ENCODE measurements at places on chromosomes 2 and 18.

GRCh38 chr2:119338826-119339561 lies 27.6 kb downstream of the C2orf76 start:
- DNase-seq: no peak

GRCh38 chr18:49640741-49641140 lies 78.9 kb downstream of the LIPG start:
- no peak for DNase-seq

DNA sequence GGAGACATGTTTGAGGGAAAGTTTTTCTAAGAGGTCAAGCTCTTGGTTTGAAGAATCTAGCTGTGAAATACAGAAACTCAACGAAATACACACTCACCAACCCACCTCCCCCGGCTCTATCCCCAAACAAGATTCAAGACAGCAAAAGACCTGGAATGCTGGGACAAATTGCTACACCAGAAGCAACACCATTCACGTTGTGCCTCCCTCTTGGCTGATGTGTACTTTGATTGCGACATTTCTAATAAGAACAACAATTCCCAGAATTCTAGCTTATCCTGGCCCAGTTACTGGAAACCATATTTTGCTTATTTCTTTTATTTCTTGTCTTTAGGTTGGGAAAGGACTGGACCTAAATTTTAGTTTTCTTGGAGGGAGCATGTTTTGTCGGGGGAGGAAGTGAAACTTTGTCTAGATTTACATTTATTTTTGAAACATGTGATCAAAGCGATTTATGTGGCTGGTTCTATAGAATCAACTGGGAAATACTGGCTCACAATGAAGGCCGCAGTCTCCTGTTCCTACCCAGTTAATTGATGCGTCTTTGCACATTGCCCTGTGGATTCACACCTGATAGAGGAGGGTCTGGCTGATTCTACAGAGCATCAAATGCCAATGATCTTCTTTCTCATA lies 29.6 kb upstream of the LPIN1 start:
- DNase-seq: peak; percentile 65

DNA sequence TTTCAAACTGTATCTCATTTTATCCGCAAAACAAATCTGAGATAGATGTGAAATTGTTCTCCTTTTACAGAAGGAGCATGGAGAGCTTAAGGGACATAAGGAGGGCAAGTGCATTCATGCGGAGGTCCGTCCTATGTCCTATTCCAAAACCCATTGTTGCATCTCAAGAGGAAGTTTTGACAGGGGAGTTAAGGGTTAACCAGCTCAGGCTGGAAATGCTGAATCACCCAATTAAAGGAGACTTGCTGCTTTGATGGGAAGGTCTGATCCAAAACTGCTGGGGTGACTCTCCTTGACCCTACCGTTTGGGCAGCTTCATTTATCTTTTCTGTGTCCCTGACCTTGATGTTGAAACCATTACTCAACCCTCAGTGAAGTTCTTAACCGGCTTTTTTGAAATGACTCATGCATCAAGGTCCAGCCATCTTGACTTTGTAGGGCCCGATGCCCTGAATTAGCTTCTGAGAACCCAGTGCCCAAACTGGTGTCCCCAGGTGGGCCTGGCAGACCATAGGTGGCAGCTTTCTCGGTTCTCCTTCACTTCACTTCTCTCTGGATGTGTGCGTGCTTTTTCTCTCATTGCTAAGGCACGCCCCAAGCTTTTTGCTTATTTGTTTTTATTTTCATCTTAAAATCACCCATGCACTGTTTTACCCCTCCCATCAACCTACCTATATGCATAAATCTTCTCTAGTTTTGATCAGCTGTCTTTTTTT lies 15.9 kb upstream of the TXNDC2 start:
- peak; percentile 81 for DNase-seq

GRCh38 chr18:59921384-59921891 lies 21.6 kb downstream of the PMAIP1 start:
- DNase-seq: no peak

- no peak for DNase-seq
These were observed 321.6 kb upstream of the HS6ST1 start for GRCh38 chr2:128640166-128640844.

DNA sequence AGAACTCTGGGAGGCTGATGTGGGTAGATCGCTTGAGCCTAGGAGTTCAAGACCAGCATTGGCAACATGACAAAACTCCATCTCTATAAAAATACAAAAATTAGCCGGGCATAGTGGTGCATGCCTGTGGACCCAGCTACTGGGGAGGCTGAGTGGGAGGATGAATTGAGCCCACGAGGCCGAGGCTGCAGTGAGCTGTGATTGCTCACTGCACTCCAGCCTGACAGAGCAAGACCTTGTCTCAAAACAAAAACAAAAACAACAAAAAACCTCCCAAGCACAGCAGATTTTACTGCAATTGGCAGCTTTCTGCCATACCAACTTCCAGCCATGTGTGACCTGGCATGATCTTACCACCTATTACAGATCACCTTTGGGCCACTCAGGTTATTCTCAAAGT lies 57.7 kb upstream of the LRPPRC start:
- DNase-seq: no peak

GRCh38 chr2:85264471-85264870 lies 63.3 kb downstream of the TGOLN2 start:
- DNase-seq: peak; percentile 69

- DNase-seq: peak; percentile 86
These were observed 31.5 kb upstream of the ASNSD1 start for GRCh38 chr2:189629531-189630453.

- no peak for DNase-seq
These were observed 398.6 kb downstream of the DCDC2C start for GRCh38 chr2:4101936-4102335.

- DNase-seq: no peak
These were observed 31.0 kb downstream of the MYCN start for GRCh38 chr2:15971351-15971750.

- no peak for DNase-seq
These were observed 448.6 kb downstream of the BCL11A start for GRCh38 chr2:60104514-60105505.

DNA sequence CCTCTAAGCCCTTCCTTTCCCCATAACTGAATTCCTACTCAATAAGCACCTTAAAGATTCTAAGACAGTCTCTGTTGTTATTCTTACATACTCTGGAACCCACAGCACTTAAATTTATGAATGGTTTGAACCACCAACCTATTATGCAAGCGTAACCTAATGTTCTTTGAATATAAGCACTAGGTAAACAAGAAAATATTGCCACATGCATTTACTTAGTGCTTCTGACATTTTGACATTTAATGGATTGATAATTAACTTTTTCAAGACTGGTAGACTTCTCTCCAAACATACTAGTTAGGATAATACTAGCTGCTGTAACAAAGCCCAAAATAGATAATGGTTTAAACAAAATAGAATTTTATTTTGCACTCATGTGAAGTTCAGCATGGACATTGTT lies 164.8 kb downstream of the ARHGAP15 start:
- DNase-seq: no peak

- peak; percentile 89 for DNase-seq
These were observed 125.3 kb downstream of the TMEM131 start for GRCh38 chr2:97870396-97870843.

- DNase-seq: peak; percentile 70
These were observed 41.6 kb downstream of the ANKRD44 start for GRCh38 chr2:197268786-197269584.

DNA sequence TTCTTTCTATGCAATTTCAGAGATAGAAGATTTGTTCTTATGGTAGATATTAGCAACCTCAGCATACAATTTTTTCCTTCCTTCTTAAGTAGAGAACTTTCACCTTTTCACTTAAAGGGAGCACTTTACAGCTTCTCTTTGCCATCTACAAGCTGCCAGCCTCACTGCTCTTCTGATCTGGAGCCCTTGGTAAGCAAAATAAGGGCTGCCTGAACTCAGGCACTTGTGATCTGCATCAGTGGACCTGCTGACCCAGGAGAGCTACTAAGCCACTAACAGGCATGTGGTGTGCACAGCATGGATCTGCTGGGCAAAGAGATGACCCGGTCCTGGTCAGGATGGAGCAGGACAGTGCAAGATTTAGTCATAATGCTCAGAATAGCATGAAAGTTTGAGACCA lies 80.8 kb upstream of the SNTG2 start:
- DNase-seq: no peak

GRCh38 chr2:44137872-44138551 lies 30.7 kb upstream of the PPM1B start:
- no peak for DNase-seq

GRCh38 chr2:8393506-8393905 lies 288.4 kb upstream of the ID2 start:
- no peak for DNase-seq

DNA sequence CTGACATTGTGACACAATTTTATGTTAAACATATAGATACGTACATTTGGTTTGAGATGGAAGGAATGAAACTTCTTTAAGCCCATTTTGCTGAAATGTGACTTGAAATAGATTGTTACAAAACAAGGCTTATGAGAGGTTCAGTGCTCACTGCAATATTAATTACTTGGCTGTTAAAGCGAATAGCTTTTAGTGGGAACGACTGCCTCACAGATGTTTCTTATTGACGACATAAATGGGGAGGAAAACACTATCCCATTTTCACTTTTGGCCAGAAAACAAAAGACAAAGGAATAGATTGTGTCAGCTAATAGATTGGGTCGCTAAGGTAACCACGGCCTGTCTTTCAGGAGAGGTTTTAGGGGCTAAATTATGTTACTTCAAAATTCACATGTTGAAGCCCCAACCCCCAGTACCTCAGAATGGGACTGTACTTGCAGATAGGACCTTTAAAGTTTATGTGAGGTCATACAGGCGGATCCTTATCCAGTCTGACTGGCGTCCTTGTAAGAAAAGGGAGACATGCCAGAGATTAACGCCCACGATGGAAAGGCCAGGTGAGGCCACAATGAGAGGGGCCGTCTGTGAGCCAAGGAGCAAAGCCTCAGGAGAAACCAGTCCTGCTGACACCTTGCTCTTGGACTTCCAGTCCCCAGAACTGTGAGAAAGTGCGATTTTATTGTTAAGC lies 10.8 kb downstream of the INPP1 start:
- no peak for DNase-seq

DNA sequence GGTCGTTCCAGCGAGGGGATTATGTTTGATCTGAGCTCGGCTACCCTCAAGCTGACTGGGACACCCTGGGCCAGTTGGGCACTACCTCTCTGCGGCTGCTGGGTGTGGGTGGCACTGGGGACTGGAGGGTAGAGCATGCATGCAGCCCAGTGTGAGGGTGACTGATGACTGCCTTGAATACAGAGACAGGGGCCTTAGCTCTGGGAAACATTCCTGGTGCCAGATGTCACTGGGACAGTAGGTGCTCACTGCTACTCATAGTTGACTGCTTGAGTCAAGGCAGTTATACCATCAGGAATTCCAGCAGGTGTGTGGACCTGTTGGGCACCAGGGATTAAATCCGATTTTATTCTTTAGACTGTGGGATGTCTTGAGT lies 33.6 kb upstream of the ATP6V1B1 start:
- no peak for DNase-seq

- DNase-seq: peak; percentile 13
These were observed 493.2 kb upstream of the FANCL start for GRCh38 chr2:58734365-58734764.

GRCh38 chr2:60793169-60793568 lies 37.1 kb downstream of the PAPOLG start:
- DNase-seq: no peak

GRCh38 chr2:45024600-45025291 lies 15.5 kb upstream of the SIX2 start:
- DNase-seq: peak; percentile 85

GRCh38 chr18:51437280-51438271 lies 240.1 kb upstream of the MEX3C start:
- no peak for DNase-seq

DNA sequence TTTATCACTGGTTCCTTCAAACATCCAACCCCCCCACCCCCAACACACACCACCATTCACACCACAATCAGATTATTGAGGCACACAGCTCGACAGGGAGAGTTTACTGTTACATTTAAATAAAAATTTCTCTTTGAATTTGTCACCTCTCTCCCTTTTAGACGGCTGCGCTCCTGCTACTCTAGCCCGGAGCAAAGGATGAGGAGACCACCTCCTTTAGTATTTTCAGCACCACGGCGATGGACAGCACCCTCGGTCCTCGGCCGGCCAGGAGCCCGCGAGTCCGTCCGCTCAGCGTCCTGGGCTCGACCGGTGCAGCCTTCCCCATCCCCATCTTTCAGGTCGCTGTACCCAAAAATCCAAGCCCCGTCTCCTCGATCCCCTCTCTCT lies 892 bp downstream of the CELF4 start:
- peak; percentile 45 for DNase-seq

GRCh38 chr2:86234563-86235131 lies 35.4 kb downstream of the MRPL35 start:
- DNase-seq: no peak

GRCh38 chr2:155633887-155634570 lies 698.5 kb downstream of the NR4A2 start:
- no peak for DNase-seq

DNA sequence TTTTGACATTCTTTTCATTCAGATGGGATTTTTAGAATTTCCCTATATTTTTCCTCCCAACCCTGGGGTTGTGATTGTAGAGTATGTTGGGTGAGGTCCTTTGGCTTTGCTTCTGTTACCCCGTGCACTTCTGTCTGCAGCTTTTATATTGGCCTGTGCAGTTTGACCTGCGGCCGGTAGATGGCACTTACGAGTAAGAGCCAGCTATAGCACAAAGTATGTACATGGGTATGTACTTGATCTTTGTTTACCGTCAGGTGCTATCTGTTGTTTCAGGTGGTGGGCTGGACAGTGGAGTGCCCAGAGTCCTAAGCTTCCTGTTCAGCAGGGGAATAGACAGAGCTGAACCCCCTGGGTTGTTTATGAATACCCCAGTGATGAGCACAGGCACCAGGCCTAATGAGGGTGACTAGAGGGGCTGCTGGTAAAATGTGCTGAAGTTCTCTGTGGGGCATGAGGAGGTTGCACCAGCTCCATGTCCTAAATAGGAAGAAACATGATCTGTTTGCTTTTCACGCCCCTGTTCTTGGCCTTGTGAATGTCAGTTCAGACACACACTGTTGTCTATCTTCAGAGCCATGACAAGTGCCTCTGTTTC lies 58.9 kb upstream of the THUMPD2 start:
- peak; percentile 62 for DNase-seq

- no peak for DNase-seq
These were observed 107.3 kb upstream of the MYCN start for GRCh38 chr2:15832849-15833680.

All from choroid plexus epithelial cell (primary cell).